ENCODE measurements at places on chromosomes 2 and 18.

GRCh38 chr2:68837861-68838341 lies 33.3 kb downstream of the BMP10 start:
- no peak for DNase-seq

- no peak for DNase-seq
Observed at GRCh38 chr2:85588236-85588635, 4.0 kb downstream of the VAMP5 start.

- no peak for DNase-seq
Observed at GRCh38 chr18:50315100-50315871, 27.8 kb upstream of the CXXC1 start.

DNA sequence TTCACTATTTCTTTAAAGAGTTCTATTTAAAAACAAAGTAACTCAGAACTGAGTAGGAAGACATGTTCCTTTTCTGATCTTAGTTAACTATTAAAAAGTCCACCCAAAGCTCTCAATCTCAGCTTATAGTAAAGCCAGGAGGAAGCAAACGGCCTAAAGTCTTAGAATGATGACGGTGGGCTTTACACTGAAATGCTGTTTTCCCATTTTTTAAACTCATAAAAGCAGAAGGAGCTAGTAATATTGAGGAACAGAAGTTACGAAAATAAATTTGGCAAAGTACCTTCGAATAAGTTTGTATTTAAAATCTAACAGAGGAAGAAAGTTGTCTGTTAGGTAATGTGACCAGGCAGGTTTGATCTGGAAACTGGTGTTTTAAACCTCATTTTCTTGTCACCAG lies 111.1 kb downstream of the ZNF532 start:
- DNase-seq = no peak

DNA sequence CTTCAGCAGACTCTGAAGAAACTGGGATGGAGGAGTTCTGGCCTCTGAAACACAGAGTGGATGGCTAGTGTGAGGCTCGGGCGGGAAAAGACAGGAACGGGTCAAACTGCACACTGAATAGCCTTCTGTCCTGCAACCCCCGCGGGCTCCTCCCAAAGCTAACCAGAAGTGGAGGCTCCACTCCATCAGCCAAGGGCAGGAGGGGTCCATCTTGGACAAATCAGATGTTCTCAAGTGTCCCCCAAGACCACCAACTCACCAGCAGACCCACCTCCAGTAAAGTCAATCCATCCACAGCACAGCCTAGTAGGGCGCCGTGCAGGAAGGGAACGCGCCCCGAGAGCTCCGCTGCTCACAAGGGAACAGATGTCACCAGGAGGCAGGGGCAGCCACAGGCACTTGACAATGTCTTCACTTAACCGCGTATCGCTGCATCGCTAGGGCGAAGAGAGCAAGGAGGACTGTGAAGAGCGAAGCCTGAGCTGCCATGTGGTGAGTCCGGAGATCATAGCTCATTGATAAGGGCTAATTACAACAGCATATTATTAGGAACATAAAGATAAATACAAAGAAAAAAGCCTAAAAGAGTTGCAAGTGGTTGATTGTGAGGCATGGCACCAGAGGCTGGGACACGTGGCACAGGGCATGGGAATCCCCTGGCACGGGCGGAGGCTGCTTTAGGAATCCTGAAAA lies 494.6 kb upstream of the MYT1L start:
- DNase-seq = no peak

DNA sequence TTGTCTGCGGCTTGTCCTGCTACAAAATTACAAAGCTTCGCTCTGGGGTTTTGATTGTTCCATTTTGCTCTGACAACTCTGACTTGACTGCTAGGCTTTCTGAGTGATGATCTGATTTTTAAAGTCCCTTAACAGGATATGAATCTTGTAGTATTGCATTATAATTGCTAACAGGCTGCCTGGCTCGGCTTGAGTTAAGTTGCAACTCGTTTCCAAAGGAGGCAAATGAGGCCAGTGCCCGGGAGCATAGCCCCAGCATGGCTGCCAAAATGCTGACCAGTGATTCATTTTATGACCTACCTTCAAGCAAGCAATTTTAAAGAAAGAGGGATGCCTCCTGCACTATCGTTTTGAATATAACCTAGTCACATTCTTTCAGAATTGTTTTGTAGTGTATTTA lies 135.4 kb downstream of the COL6A3 start:
- DNase-seq = no peak

GRCh38 chr18:23943104-23943503 lies 71.5 kb upstream of the TTC39C start:
- peak; percentile 27 for DNase-seq

- no peak for DNase-seq
Observed at GRCh38 chr2:48504647-48505327, 25.2 kb upstream of the STON1 start.
